ENCODE measurements at places on chromosomes 3 and 15. TPM values are rescaled to one million over a fixed set of nuclear protein-coding genes. Genes with fewer than 3 reads are reported as not detected.

- no peak for DNase-seq
Observed at GRCh38 chr3:161100994-161101393, 4.2 kb downstream of the B3GALNT1 start.

- DNase-seq = peak; percentile 38
Observed at GRCh38 chr15:90002428-90002844, 1.3 kb downstream of the ZNF710 start.

DNA sequence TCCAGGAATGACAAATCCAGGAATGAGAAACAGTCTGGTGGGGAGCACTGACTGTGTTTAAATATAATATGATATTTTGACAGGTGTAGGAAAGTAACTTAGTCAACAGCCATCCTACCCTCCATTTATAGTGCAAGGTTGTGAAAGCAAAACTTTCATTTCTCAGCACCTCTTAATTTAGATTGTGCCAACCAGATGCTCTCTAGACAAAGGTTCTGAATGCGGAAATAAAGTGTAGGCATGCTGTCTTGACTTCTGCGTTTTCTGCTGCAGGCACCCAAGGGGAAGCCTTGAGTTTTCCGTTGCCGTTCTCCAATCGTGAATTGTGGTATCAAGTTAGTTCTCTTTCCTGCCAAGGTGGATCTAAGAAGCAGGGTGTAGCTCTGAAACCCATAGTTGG, 261.9 kb upstream of the SUCLG2 start:
- no peak for DNase-seq

DNA sequence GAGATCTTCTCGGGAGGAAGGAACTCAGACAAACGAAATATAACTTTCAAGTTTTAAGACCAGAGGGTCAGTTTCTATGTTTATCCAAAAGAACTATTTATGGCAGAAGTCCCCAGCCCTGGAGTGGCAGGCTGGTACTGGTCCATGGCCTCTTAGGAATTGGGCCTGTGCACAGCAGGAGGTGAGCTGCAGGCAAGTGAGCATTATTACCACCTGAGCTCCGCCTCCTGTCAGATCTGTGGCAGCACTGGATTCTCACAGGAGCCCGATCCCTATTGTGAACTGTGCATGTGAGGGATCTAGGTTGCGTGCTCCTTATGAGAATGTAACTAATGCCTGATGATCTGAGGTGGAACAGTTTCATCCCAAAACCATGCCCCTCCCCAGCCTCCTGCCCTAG, 14.3 kb upstream of the HPS3 start:
- DNase-seq = no peak

DNA sequence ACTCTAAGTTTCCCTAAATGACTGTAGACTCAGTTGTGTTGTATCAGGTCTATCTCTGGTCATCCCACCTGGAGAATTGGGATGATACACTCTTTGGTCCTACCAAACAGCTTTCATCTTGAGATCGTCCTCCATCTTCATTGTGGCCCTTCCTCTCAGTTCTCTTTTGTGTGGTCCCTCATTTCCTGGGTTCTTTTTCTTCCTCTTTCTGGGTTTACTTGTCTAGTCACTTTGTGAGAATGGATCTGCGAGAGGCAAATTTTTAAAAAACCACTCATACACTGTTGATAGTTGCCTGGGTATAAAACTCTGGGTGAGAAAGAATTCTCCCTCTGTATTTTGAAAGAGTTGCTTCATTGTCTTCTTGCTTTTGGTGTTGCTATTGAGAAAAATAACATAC, 6.0 kb upstream of the AMOTL2 start:
- DNase-seq = no peak

GRCh38 chr3:90080988-90081387, 973.6 kb downstream of the EPHA3 start:
- no peak for DNase-seq

- peak; percentile 71 for DNase-seq
Observed at GRCh38 chr3:187150599-187150998, 11.3 kb upstream of the RPL39L start.

DNA sequence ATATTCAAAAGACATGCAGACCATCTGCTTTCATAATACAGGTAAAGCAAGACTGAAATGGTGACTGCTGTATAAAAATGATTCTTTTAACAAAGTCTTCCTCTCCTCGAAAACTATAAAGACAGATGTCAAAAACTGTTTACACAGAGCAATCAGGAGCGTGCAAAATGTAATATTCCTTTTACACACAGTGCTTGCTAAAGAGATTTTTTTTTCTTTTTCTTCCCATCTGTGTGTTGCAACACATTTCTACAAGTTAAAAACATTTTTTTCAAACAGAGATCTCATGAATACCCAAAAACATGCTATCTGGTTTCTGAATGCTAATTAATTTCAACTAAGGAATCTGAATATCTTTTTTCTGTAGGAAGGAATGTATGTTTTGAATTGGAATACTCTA, 22.1 kb downstream of the SATB1 start:
- DNase-seq = no peak

DNA sequence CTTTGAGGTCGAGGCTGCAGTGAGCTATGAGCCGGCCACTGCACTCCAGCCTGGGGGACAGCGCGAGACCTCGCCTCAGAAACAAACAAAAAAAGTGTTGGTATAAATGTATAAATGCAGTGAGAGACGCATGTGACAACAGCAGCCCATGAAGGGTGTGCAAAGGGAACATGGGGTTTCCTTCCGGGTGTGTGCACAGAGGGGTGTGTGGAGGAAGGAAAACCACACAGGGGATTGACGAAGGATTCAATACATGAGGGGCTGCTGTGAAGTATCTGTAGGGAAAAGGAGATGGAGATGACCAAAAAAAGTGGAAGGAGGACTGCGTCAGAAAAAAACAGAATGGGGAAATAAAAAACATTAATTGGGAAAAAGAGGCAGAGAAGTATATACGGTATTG, 1.1 kb downstream of the MTFMT start:
- DNase-seq = peak; percentile 23

- no peak for DNase-seq
Observed at GRCh38 chr15:101114166-101114565, 137.7 kb downstream of the CHSY1 start.

GRCh38 chr15:52667597-52667996, 11.6 kb downstream of the ATOSA start:
- no peak for DNase-seq

DNA sequence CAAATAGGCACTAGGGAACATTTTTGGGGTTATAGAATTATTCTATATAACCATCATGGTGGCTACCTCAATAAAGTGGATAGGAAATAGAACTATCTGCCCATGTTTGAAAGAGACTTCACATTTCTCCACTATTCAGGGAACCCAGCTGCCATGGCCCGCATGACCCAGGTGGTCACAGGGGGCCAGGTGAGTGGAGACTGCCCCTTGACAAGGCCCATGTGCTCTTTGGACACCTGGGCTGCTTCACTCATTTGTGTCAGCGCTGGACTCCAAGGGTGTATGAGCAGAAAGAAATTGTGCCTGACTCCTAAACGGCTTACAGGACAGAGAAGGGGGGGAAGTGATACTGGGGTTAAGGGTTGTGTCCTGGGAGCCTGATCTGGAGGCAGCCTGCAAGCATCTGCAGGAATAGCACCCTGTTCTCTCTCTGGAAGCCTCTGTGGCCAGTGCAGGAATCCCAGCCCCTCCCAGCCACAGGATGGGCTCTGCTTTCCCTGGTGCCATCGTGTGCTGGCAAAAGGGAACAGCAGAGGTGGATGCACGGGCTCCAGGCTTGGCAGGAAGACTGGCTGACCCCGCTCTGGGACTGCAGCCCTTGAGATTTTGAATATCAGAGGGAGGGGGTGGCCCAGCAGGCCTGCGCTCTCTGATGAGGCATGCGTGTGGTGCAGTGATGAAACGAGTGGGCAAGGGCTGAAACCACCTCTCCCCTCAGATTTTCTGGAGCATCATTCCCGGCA, 9.1 kb upstream of the C3orf22 start:
- DNase-seq = no peak

DNA sequence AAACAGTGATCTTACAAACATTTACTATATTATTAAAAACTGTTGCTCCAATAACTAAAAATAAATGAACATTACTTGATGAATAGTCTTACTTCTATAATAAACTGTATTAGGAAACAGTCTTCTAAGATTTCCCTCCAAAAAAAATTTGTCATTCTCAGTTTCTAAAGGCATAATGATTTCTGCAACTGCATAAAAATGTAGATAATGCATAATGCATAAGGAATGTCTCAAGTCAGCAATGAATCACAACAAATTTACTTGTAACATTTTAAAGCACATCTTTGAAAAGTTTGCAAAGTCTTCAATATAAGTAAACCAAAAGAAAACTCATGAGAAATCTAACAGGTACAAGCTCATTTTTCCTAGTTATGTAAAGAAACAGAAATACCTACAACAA, 113.5 kb downstream of the VPS13C start:
- no peak for DNase-seq

DNA sequence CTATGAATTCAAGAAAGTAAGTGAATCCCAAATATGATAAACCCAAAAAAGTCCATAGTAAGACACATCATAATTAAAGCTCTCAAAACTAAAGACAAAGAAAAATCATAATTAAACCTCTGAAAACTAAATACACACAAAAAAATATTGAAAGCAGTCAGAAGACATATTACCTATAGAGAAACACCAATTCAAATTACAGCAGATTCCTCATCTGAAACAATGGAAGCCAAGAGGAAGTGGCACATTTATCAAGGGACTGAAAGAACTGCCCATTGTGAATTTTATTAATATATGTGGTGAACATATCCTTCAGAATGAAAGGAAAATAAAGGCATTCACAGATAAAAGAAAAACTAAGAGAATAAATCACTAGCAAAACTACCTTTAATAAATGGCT, 128.2 kb downstream of the SCAPER start:
- no peak for DNase-seq

DNA sequence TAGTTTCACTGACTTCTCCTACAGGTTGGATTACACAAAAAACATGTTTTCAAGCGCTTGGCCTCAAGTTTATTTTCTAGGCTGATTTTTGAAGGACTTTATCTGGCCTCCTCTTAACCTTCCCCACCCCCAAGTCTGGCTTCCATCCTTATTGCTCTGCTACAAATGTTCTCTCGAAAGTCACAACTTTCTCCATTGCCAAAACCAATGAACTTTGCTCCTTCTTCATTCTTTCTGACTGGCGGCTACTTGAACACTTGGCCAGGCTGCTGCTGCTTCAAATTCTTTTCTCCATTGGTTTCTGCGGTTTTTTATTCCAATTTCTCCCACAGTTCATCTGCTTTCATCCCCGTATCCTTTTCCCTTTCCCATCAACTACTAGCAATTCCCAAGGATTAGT, 106.6 kb downstream of the TOP2B start:
- no peak for DNase-seq

- DNase-seq = no peak
Observed at GRCh38 chr15:40242601-40243000, 3.7 kb downstream of the PAK6 start.

DNA sequence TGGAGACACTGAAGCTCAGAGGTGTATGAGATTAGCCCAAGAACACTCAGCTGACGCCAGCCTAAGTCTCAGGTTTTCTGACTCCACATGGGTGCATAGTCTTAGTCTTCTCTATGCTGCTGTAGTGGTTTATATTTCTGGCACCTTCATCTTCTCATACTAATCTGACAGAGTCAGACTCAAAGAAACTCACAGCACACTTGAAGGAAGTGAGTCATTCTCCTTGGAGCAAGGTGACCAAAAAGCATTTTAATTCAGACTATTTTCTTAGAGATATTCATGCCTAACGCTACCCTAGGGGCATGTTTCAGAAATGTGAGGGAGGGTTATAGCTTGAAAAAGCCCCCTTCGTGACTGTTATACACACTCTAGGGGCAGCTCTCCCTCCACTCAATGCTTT, 775.3 kb upstream of the ARPP21 start:
- no peak for DNase-seq

- DNase-seq = no peak
Observed at GRCh38 chr15:57440799-57441198, 64.5 kb downstream of the CGNL1 start.

GRCh38 chr3:157542711-157543500, 39.7 kb upstream of the VEPH1 start:
- DNase-seq = no peak

- DNase-seq = no peak
Observed at GRCh38 chr15:38895326-38896255, 331.0 kb upstream of the RASGRP1 start.

DNA sequence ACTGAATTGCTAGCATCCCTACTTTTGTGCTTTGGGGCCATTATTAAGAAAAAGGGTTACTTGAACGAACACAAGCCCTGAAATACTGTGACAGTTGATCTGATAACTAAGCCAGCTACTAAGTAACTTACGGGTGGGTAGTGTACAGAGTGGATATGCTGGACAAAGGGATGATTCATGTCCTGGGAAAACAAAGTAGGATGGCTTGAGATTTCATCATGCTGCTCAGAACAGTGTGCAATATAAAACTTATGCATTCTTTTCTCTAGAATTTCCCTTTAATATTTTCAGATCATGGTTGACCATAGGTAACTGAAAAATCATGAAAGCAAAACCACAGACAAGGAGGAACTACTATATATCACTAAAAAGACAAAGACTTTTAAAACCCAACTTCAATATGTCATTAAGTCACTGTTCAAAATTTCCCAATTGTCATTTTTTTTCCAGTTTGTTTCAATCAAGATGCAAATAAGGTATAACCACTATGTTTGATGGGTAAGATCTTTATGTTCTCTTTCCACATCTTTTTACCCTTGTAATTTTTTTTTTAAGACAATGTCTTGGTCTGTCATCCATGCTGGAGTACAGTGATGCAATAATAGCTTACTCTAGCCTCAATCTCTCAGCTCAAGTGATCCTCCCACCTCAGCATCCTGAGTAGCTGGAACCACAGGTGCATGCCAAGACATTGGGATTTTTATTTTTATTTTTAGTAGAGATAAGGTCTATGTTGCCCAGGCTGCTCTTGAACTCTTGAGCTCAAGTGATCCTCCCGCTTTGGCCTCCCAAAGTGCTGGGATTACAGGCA, 67.7 kb downstream of the IFT80 start:
- DNase-seq = no peak

- no peak for DNase-seq
Observed at GRCh38 chr3:14846226-14846880, 27.6 kb downstream of the FGD5 start.

The DZIP1L gene
- total RNA-seq = 0.05 TPM

The BFSP2 gene
- total RNA-seq = 0.55 TPM

The FSD2 gene
- not detected for total RNA-seq

The IL20RB gene
- total RNA-seq = 1.4 TPM

The MEGF11 gene
- not detected for total RNA-seq

The CELF6 gene
- total RNA-seq = 0.58 TPM

The OSBPL10 gene
- 1.7 TPM for total RNA-seq

The USP50 gene
- total RNA-seq = not detected

The LMAN1L gene
- 0.48 TPM for total RNA-seq

The RAD51 gene
- 60.4 TPM for total RNA-seq

The PLCH1 gene
- 0.20 TPM for total RNA-seq

The SKOR1 gene
- total RNA-seq = 0.23 TPM

Data from activated CD4-positive, alpha-beta memory T cell treated with anti-CD3 and anti-CD28 coated beads, Interleukin-2, amount 10 ng/mL, durations not matched to agents 7 days and 5 days (primary cell).